ENCODE measurements at places on chromosomes 3 and 15.

DNA sequence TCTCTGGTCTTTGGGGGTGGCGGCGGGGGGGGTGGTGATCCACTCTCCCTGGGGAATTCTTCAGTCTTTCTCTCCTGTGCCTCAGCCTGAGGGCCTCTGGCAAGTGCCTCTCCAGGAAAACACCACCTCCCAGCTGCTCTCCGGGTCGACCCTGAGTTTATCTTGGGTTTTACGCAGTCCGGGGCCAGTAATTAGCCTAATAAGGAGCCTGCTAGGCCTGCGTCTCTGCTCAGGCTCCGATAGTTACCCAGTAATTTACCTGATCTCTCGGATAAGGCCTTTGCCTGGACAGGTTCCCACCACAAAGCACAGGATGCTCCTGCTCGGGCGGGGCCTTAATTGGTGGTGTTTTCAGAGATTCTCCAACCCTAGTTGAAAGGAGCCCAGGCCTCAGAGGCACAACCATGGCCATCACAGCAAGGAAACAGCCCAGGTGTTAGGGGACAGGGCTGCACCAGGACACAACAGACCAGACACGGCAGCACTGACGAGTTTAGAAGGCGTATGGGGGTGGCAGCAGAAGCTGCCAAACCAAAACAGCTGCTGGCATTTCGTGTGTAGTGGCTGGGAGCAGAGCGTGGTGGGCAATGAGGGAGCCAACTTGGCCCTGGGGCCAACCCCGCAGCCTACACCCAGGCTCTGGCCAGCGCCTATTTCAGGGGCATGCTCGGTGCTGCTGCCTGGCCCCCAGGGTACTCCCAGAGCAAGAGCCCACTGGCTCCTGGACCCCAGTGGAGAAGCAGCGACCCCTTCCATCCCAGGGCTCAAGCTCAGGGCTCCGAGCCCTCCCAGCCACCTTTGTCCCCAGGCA lies 71.4 kb downstream of the KLF13 start:
- no peak for DNase-seq

DNA sequence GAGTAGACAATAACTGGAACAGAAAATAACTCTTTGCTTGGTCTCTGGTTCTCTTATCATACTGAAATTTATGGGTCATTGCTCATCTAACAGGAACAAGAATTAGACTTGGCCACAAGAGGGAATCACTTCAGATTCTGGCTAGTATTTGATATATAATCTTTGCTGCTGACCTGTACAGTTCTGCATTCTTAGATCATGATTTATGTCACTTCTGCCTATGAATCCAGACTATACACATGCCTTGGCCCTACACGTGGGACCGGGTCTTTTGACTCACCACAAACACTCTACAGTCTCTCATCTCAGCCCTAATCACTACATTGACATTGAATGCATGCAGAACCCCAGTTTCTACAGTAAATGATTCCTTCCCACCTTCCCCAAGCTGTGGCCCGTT lies 162.5 kb upstream of the SOX2 start:
- no peak for DNase-seq

DNA sequence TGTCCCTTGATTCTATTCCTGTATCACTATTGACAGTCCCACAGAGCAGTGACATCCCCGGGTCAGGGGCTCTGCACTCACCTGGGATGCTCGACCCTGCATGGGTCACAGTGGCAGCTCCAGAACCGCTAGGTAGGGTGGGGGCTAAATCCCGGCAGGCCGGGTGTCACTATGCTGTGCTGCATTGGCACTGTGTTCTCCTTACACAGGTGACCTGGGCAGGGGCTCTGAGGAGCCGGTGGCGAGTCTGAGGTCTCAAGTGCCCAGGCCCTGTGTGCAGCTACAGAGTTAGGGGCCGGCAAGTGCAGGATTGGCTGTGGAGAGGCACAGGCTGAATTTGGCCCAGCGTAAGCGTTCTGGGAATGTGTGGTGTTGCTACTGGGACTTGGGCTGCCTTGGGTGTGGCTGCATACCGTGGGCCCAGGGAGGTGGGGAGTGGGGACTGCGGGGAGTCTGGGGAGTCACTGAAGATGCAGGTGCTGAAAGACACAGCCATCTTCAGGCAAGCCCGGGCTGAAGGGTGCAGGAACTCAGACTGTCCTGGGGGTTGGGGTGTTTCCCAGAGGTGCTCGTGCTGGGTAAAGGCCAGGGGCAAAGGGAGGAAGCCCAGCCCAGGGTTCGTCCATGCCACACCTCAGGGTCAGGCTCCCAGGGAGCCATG lies 102.6 kb upstream of the PRR20G start:
- DNase-seq, result no peak

DNA sequence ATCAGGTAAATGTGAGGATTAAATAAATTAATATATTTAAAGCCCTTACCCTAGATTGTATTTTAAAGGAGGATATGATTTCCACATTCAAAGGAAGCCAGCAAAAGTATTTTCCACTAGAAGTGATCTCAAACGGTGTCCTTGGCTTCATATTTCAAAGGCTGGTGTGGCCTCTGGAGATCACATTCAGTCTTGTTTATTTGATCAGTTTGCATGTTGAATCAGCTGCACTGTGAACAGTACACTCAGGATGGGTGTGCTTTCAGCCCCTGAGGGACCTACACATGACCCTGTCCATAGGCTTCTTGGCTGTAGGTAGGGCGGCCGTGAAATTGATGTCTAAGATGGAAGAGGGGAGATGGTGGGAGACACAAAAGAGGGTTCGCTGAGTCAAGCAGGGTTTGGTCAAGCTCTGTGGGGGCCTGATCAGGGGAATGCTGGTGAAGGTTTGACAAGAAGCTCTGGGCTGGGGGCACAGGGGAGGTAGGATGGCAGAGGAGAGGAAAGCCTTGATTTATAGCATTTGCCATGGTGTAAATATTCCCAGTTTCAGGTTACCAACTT lies 21.9 kb downstream of the CYP8B1 start:
- DNase-seq, result no peak

GRCh38 chr3:33447958-33448357 lies 7.8 kb upstream of the UBP1 start:
- no peak for DNase-seq
